Activated CD4-positive, alpha-beta T cell treated with anti-CD3 and anti-CD28 coated beads, Interleukin-2, amount 50 U/mL, for 1 hour (primary cell): ENCODE measurements at places on chromosomes 2 and 18.

GRCh38 chr2:160478660-160479059, 14.9 kb downstream of the RBMS1 start:
- no peak for DNase-seq

DNA sequence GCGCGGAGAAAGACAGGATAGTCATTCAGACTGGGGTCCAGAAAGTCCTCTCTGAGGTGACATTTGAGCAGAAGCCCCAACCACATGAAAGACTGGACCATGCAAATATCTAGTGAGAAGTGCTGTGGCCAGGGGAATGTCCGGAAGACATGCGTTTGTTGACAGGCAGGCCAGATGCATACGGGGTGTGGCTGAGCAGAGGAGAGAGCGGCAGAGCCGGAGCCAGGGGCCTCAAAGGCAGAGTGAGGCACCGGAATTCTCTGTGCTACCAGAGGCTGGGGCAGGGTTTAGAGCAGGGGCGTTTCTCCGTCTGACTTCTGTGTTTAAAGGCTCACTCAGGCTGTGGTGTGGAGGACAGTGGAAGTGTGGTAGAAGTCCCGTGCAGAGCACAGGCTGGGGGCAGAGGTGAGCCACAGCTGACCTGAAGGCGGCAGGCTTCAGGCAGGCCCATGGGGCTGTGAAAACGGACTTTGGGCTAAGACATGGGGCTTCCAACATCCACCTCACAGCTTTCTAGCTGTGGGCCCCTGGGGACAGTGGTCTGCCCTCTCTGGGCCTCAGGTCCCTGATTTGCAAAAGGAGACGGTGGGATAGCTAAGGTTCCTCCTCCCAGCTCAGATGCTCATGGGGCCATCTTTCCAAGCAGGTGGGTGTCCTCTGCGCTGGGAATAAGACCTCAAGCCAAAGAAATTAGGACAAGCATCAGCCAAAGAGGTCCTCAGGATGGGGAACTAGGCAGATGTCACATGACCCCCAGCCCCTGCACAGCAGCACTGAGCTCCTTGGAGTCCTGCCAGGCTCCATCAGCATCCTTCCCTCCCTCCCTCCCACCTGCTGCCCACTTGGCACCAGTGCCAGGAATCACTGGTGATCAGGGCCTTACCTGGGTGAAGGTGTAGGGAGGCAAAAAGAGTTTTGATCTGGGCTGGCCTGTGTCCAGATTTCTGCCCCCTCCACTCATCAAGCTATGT, 11.2 kb downstream of the RUFY4 start:
- DNase-seq, result no peak

- peak; percentile 59 for DNase-seq
Measured at GRCh38 chr2:19868701-19869580, 32.8 kb downstream of the TTC32 start.

GRCh38 chr2:18837240-18837639, 247.9 kb upstream of the NT5C1B start:
- DNase-seq, result no peak

- DNase-seq, result no peak
Measured at GRCh38 chr18:56235071-56235470, 403.3 kb downstream of the TXNL1 start.

DNA sequence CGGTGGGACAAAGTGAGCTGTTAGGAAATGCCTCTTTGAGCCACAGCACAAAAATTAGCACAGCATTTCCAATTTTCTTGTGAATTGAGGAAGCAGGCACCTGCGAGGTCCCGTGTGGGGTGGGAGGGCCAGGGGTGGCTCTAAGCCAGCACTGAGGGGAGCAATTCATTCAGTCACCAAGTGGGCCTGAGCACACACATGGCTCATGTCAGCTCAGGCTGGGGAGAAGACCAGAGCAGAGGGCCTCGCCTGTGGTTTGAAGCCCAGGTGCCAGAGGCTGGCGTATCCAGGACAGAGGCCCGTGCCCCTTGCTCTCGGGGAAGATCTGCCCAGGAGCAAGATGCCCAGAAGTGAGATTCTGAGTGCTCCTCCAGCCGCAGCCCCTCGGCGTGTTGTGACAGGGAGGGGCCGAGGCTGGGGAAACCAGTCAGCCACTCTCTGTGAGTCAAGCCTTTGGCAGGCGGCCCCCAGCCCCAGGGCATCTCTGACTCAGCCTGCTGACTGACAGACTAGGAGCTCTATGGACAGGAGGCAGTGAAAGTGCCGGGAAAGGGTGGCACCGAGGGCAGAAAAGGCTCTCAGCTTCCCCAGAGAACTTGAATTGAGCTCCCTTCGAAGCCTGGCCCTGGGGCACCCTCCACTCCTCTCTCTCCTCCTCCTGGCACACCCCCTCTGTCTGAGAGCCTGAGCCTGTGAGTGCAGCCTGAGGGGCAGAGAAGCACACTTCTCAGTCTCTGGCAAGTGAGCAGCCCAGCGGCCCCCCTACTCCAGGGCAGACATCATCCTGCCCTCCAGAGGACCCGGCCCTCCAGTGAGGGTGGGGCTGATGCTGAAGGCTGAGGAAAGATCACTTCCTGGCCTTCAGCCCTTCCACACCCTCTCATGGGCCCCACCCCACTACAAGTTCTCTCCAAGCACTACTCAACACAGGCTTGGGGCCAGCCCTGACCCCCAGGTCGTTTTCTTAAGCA, 32.3 kb downstream of the CYP26B1 start:
- no peak for DNase-seq

DNA sequence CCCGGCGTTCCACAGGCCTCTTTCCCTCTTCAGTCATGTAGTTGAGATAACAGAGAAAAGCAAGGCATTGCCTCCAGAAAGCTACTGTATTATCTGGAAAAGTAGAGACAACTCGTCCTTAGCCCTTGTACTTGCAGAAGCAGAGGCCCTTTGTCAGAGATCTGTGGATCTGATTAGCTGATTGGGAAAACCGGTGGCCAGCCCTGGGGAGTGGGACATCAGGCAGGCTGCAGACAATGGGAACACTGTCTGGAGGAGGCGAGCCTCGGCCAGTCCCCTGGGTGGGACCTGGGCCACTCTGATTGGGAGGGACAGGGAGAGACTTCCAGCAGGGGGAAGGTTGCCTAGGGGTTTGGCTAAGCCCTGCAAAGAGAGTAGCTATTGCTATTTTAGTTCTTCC, 1.2 kb upstream of the MC2R start:
- no peak for DNase-seq

DNA sequence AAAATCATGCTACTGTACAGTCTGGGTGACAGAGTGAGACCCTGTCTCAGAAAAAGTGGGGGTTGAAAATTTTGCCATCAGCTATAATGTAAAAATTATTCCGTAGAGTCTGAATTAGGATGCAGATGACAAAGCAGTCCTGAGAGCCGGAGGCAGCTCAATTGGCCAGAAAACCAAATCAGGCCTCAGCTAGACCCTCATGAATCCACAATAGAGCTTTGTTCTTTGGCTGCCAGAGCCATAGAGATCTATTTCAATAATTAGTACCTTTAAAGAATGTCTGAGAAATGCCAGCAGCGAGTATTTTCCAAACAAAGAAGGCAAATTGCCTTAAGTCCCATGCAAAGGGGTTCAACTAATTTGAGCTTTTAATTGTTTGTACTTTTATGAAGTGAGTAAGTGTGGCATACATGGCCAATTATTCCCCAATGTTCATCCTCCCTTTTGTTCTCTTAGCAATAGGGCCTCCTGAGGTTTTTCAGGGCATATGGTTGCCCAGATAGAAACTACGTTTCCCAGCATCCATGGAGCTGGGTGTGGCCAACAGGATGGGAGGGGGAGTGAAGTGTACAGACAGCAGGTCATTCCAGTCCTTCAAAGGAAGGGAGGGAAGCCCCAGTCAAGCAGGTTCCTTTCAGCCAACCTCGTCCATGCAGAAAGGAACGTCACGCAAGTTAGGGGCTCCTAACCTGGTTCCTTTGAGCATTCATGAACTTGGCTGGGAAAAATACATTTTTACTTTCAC, 211.3 kb upstream of the APCDD1 start:
- no peak for DNase-seq

DNA sequence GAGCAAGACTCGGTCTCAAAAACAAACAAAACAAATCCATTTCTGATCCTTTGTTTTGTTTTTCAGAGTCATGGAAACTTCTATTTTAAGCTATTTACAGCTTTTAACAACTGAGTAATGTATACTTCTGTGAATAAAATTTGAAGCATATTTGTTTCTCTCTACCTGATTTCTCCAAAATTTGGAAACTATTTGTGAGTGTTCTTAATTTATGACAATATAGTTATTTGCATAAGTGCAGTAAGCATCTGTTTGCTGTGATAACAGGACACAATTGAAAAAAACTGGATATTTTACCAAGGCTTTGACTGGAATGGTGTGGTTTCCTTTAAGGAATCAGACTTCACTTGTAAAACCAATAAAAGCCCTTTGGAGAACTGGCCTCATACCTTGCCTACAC, 53.3 kb upstream of the GULP1 start:
- DNase-seq, result no peak

DNA sequence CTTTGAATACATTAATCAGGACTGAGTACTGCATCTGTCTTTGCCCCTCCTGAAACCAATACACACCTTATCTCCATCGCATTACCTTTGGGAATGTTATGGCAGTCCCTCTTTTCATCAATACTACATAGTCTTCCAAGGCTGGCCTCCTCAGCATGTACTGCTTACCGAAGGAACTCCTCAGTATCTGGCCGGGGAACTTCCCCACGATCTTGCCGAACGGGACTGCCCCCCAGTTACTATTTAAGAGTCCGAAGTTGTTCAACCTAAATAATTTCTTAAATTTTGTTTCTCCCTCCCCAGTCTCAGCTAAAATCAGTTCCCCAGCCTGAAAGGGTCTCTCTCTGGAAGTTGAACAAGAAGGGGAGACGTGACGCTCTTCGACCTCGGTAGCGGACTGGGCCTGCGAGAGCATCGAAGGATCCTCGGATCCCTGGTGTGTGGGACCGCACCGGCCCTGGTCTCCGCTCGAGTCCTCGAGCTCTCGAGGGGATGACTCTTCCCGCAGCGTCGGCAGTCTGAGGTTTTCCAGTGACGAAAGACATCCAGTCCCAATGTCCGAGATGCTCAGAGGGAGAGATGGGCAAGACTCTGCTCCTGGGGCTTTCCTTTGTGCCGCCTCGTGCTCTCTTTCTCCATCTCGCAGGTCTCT, 489 bp downstream of the TRMT61B start:
- DNase-seq, result peak; percentile 20

DNA sequence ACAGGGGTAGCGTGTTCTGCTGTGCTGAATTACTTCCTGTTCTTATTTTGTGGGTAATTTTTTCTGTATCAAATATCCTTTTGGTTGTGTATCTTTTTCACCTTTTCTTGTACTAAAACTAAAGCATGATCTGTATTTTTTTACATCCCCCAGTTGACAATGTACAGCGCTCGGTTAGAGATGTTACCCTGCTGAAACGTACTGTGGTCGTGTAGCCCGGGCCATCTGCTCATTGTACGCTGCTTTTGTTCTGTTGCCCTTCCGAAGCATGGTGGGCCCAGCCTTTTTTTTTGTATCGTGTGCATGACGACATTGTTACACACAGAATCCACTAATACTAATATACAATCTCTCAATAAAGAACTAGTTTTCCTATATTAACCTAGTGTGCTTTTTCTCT, 233.1 kb downstream of the HAUS1 start:
- DNase-seq, result no peak

DNA sequence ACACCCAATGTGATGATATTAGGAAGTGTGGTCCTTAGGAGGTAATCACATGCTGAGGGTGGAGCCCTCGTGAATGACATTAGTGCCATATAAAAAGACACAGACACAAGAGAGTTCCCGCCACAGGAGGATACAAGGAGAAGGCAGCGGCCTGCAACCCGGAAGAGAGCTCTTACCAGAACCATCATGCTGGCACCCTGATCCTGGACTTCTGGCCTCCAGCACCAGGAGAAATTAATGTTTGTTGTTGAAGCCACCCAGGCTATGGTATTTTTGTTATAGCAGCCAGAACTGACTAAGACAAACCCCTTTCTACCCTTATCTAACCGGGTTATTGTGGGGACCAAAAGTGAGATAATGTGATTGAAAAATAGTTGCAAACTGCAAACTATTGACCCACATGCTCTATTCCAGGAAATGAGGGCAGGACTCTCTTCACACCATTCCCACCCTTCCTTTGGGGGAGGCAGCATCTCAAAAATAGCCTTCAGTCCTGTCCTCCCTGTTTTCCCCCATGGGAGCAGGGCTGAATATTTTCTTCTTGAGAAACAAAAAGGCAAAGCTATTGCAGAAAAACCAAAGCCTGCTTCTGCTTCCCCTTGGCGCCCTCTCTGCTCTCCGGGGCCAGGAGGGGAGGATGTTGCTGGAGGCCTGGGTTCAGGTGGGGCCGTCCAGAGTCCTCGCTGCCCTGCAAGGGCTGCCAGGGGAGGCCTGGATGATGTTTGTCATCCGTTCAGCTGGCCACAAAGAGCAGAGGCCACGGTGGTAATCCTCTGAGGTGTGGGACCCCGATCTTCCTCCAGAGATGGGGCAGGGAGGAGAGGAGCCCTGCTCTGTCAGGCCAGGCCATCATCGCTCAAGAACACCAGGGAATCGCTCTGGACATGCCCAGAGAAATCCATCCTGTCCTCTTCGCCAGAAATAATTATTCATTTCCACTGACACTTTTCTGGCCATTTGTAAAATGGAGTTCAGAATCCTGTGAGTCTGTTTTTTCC, 73.8 kb upstream of the HAAO start:
- DNase-seq, result no peak

DNA sequence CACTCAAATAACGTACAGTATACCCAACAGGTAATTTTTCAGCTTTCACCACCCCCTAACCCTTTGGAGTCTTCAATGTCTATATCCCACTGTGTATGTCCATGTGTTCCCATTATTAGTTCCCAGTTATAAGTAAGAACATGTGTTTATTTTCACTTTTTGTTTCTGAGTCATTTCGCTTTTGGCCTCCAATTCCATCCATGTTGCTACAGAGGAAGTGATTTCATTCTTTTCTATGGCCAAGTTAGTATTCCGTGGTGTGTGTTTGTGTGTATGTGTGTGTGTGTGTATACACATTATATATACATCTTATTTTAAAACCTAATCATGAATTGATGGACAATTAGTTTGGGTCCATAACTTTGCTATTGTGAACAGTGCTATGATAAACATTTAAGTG, 464.4 kb downstream of the CMPK2 start:
- DNase-seq, result no peak

DNA sequence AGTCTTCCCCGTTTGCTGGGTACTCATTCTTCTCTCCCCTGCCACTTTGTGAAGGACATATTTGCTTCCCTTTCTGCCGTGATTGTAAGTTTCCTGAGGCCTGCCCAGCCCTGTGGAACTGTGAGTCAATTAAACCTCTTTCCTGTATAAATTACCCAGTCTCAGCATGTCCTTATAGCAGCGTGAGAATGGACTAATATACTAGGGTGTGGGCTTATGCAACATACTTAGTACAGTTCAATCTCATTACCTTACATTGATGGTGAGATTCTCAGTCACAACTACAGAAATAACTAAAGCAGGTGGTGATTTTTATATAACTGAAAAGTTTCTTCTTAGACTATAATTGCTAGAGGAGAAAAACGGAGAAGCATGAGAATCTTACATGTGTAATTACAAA, 237.9 kb upstream of the MMADHC start:
- DNase-seq, result no peak

GRCh38 chr18:8389391-8390340, 219.6 kb upstream of the RAB12 start:
- peak; percentile 2 for DNase-seq

- DNase-seq, result no peak
Measured at GRCh38 chr2:68877079-68877772, 6.0 kb upstream of the BMP10 start.

GRCh38 chr2:230010501-230010900, 58.2 kb downstream of the SLC16A14 start:
- DNase-seq, result no peak
